Hematopoietic multipotent progenitor cell treated with erythropoietin and hydrocortisone succinate and interleukin-3 and kit ligand, for 15 days (in vitro differentiated cells): ENCODE measurements at places on chromosomes 2 and 18.

DNA sequence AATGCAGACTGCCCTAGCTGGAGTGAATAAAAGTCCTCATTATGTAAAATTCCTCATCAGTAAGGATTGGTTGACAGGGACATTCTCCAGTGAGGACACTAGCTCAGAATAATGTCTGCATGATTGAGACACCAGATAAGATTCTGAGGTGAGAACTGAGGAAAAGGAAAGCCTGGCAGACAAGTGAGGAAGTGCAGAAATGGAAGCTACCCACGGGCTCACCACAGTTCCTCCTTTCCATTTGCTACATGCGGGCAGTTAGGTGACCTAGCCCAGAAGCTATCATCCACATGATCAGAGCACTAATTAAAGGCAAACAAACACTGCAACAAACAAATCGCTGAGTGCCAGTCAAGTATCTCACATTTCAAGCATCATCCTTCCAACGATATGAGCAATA is 27.7 kb downstream of the NETO1 start:
- no peak for DNase-seq

GRCh38 chr2:152468899-152469692 is 134.1 kb downstream of the FMNL2 start:
- no peak for DNase-seq

- DNase-seq, result peak; percentile 74
Measured at GRCh38 chr18:3594760-3595368, 144.9 kb downstream of the TGIF1 start.

- no peak for DNase-seq
Measured at GRCh38 chr2:178882666-178883440, 75.6 kb upstream of the TTN start.

DNA sequence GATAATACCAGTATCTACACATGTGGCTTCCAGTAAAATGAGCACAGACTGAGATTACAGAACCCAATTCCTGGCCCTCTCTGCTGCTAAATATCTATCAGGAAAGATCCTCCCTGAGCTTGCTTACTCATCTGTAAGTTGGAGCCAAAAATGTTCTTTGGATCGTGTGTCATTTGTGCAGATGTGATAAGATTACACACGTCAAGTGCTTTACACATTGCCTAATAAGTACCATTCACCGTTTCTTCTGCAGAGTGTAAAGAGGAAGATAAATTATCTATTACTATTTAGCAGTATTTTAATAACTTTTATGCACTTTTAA is 23.2 kb upstream of the SLC20A1 start:
- no peak for DNase-seq

DNA sequence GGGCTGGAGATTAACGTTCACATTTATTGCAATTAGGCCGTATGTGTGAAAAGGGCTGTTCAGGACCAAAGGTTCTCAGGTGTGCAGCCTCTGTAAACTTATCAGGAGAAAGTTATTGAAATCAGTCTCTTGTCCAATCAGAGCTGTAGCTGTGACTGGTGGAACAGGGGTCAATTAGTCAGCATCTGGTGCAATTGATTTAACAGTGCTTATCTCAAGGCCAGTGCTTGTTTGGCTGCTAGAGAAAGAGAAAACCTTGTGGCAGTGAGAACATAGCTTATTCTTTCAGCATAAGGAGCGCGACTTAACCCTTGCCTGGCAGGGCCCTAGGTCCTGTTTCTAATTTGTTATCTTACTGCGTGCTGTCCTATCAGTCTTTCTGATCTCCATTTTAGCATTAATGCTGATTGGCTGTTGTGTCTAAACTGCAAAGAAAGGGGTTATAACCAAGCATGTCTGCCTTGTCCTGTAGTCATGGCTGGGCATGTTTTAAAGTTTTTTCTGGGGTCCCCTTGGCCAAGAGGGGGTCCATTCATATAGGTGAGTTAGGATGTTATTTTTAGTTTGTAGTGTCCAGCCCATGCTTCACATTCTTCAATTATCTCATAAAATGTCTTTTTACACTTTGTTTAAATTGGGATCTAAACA is 66.4 kb downstream of the CYB5A start:
- no peak for DNase-seq

- DNase-seq, result no peak
Measured at GRCh38 chr2:147844697-147845410, at the start of gene ACVR2A. Gene ACVR2A (plus strand): TSS chr2:147845029. CDS start chr2:147845153, 124 bp downstream.

- no peak for DNase-seq
Measured at GRCh38 chr18:1595195-1595594, 690.5 kb downstream of the ADCYAP1 start.

GRCh38 chr2:175404839-175405238 is 223.3 kb upstream of the ATP5MC3 start:
- DNase-seq, result no peak

DNA sequence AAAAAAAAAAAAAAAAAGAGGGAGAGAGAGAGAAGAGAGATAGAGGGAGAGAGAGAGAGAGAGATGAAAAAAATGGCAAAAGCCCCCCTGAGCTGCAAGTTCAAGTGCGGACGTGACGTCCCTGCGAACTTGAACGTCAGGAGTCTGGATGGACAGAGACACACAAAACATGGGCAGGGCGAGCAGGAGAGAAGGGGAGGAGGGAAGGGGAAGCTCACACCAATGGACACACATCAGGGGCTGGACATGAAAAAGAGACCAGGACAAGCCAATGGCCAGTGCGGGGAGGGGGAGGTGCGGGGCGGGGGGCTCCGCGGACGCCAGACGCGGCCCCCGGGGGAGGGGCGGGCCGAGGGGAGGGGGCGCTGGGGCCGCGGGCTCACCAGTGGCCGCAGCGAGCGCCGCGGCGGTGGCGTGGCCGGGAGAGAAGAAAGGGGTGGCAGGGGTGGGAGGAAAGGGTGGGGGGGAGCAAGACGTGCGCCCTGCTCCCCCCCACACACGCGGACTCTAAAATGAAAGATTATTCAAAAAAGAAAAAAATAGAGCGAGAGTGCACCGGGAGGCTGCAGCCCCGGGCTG is at the start of gene BCL11A:
BCL11A (minus strand) TSS at position 160 of the 579 bp plus-strand sequence. CDS start 384 bp downstream, outside the sequence.
- peak; percentile 53 for DNase-seq

- DNase-seq, result no peak
Measured at GRCh38 chr2:128312411-128312810, 6.3 kb downstream of the HS6ST1 start.

DNA sequence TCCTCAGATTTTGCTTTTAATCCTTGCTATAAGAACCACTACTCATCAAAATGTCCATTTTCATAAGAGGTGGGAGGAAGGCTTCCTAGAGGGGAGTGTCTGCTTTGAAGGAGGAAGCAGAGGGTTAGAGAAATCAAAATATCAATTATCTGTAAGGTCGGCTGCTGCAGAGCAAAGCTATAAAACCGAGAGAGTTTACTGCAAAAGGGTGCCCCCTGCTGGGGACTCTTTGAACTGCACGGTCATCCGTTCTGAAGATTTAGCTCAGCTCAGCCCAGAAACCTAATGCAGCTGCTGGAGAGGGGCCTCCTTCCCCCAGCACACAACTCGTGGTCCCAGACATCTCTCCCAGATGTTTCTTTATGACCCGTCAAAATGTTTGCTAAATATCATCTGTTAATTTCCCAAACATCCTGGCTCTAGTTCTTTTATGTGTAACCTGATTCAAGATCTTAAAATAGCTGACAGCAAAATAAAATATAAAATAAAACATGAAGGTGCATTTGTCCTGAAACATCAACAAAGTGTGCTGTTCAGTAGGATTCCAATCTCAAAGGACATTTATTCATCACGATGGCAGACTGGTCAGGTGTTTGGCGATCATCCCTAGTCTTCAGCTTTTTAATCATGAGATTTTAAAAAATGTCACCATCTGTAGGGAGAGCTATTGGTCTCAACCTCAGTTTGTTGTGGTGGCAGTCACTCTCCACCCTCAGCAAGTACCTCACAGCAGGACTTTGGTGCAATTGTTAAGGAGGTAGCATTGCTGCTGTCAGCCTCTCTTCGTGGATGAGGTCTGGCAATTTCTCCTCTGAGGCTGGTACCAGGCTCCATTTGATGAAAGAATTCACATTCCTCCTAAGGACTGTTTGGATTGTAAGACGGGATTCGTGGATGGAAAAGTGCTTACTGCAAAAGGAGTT is 185.9 kb downstream of the MTX2 start:
- DNase-seq, result peak; percentile 63

- DNase-seq, result no peak
Measured at GRCh38 chr2:127121776-127122176, 14.8 kb upstream of the BIN1 start.

GRCh38 chr2:201093573-201093972 is 21.8 kb downstream of the NDUFB3 start:
- no peak for DNase-seq

DNA sequence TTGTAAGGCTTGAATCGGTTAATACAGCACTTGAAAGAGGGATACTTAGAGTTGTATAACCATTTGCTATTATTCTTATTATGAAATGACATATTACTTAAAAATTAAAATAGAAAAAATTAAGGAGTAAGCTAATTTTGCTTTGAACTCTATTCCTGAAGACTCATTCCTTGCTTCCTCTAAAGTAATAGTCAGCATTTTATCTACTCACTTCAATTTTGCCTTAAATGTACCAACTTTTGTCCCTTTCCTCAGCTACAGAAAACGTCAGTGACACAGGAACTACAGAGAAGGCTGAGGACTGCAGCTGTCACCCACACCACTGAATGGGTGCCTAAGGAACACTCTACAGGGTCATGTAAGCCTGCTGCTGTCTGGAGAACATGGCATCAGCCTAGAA is 80.7 kb upstream of the OSR1 start:
- no peak for DNase-seq

DNA sequence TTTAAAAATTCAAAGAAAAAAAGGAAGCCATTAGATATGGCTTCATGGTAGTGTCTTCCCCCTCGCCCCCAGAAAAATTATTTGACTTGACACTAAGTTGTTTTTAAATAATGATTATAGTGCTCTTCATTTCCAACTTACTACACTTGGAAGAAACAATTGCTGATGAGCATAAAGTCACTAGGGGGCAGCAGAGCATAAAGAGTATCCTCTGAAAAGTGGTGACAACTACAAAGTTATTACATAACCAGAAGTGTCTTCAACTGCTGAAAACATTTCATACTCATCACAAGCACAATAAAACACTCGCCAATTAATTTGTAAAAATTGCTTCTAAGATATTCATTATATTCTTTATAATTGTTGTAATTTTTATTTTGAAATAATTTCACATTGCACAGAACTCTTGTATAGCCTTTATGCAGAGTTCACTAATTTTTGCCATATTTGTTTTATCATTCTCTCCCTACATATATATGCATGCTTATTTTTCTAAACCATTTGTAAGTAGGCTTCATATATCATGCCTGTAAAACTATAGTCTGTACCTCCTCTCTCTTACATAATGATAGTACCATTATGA is 54.9 kb downstream of the EXOC6B start:
- peak; percentile 65 for DNase-seq

DNA sequence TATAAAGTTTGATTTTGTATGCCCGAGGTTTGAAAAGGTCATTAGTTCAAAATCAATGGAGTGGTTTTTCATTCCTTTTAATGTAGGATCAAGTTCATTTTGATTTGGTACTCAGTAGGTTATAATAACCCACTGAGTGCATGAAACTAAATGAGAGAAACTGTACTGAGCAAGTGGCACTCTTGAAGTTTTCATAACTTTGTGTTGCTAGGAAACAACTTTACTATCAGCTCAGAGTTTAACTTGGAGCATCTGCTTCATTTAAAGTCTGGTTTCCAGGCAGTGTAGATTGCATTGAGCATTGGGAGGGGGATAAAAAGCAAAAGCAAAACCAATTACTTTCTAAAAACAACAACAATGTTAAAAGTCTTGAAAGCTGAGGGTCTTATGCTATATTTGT is 1361.6 kb upstream of the CHAC2 start:
- no peak for DNase-seq

- DNase-seq, result no peak
Measured at GRCh38 chr2:101762451-101763171, 65.1 kb downstream of the MAP4K4 start.

GRCh38 chr18:32019251-32019948 is 775 bp downstream of the RNF125 start:
- no peak for DNase-seq

- DNase-seq, result no peak
Measured at GRCh38 chr2:64859312-64860212, 129.6 kb upstream of the SLC1A4 start.

DNA sequence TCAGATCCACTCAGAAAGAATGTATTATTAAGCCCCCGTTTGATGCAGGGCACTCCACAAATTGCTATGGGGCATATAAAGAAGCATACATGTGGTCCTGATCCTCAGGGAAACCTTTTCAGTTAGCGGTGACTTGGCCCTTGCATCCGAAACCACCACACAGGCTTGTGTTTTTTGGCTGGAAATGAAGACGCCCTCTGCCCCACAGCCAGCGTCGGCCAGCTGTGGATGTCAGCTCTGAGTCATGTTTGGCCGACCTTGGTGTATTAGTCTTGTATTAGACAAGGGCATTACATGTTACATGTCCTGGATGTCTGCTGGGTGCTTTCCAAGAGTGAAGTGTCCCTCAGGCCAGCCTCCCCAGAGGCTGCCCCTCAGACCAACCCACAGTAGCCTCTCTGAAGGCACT is 107.6 kb upstream of the MAP3K20 start:
- DNase-seq, result no peak

DNA sequence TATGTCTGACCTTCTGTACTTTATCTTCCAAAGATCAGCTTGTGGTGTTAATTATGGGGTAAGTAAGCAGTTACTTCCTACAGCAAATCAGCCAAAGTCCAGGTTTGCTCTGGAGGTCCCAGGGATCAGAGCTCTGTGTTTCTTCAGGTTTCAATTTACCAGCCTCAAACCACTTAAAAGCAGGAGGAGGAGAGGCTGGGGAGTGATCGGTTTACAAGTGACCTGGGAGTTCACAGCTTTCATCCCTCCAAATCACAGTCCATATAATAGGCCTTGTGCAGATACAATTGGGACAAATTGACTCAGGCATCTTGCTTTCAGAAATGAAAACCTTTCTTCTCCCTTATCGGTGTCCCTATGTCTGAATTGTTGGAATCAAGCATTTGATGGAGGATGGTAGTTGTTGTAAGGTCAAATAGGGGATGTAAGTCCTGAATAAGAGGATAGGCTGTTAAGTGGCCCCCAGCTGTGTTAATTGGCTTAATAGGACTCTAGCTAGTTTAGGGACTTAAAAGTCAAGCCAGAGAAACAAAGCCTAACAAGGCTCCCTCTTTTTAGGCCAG is 188.0 kb upstream of the NT5C1B start:
- no peak for DNase-seq

DNA sequence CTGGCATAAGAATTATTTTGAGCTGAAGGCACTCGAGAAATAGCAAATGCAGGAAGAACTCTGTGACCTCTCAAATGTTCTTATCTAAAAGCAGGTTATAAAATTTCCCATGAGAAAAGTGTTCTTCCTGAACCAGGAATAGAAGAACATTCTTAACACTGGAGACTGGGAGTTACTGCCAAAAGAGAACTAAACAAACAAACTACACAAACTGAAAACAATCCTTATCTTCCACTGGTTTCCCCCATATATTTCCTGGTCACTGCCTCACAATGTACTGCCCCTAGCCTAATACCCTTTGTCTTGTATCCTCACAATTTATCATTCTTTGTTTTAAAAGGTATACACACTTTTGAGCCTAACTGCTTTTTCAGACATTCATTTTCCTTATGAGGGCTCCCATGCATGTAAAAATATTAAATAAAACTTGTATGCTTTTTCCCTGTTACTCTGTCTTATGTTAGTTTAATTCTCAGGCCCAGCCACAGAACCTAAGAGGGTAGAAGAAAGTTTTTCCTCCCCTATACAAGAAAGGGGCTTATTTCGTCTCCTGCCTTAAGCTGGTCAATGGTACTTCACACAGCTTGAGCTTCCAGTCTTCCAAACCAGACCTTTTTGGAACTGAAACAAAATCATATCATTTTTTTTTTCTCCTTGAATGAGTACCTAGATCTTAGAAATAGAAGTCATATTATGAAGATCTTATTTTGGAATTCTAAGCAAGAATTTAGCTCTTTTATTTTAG is 110.6 kb downstream of the MSTN start:
- no peak for DNase-seq

GRCh38 chr18:66329716-66330115 is 274.2 kb downstream of the CDH19 start:
- no peak for DNase-seq
